ENCODE measurements at places on chromosomes 2 and 18.

DNA sequence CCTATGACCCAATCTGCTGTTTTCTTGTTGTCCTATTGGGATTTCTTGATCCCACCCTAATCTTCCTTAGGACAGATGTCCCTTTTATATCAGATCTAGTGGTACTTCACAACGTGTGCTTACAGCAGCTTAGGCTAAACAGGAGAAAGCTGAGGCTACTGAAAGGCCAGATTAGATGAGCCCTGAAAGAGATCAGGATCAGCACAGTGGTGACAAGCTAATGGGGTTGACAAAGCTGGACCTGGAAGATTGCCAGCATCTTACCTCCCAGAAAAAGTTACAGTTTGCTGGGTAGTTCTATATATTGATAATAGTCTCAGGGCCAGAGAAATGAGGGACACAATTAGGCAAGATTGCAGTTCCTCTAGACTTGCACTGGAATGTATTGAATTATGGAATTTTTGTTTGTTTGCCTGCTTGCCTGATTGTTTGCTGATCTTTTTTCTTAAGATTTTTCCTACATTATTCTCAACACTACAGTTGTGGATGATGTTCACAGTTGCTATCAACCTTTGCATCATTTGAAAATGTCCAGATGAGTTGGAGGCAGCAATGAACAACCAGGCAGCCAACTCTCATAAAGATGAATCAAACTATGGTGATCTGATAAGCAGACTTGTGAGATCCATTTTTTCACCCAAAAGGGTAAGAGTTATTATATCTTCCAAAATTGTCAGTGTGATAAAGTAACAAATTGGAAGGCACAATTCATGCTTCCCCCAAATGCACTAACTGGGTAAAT is 49.1 kb upstream of the PIK3C3 start:
- peak; percentile 1 for DNase-seq

GRCh38 chr2:54878182-54878581 is 154.7 kb downstream of the EML6 start:
- no peak for DNase-seq

DNA sequence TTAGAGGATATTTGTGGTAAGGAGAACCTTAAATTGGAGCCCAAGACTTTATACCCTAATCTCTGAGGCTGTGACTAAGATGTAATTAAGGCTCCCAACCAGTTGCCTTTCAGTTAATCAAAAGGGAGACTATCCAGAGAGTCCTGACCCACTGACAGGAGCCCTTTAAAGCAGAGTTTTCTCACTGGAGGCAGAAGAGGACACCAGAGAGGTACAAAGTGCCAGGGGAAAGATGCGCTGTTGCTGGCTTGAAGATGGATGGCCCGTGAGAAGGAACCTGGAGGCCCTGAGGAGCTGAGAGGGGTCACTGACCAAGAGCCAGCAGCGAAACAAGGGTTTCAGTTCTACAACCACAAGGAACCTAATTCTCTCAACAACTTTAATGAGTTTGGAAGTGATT is 137.3 kb downstream of the TMEM131 start:
- DNase-seq, result no peak

- DNase-seq, result no peak
These were observed 315.0 kb upstream of the SMIM21 start for GRCh38 chr18:75742516-75742915.

DNA sequence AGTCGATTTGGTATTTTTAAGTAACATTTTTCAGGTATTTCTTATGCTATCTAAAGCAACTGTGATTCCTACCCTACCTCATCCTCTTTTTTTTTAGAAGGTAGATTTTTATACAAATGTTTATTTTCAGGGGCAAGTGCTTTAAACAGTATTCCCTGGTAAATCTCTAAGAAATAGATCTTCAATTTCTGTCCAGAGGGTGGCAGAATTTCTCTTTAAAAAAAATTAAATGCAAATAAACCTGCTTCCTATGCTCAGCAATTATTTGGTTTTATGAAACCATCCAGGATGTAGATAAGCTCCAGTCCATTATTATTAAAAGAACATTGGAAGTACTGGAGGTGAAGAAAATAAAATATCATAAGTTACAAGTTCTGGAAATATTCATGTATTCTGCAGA is 191.9 kb downstream of the MYO3B start:
- DNase-seq, result peak; percentile 34

DNA sequence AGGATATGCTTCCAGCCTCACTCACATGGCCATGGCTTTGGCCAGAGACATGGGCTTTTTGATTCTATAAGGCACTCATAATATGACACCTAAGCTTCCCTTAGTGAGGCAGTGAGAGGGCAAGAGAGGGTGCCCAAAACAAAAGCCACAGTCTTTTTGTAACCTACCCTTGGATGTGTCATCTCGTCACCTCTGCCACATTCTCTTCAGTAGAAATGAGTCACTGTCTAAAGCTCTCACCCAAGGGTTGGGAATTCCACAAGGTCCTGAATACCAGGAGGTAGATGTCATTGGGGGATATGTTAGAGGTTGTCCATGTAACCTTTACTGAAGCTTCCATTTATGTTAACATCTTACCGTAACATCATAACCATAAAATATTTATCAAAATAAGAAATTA is 108.4 kb downstream of the ALMS1 start:
- DNase-seq, result no peak

GRCh38 chr2:190763901-190764514 is 115.1 kb downstream of the NAB1 start:
- DNase-seq, result peak; percentile 46

DNA sequence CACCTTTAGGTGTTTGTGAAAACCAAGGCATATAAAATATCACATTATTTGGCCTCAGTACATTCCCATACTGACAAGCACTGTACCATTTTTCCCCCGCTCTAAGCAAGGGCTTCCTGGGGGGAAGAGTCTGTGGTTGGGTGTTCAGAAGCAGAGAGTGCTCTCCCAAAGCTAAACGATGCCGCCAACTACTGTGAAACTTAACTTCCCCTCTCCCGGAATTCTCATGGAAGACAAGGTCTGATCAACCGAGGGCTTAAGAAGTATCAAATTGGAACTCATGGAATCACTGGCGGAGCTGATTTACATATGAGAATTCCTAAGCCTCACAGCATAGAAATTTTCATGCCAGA is 433 bp upstream of the MFF start:
- DNase-seq, result no peak

- no peak for DNase-seq
These were observed 567.6 kb downstream of the KCNJ3 start for GRCh38 chr2:155266109-155266508.

GRCh38 chr2:238060542-238061314 is at the start of gene SCLY:
Gene SCLY (plus strand): TSS chr2:238061001. CDS start chr2:238061055, 54 bp downstream.
- DNase-seq, result peak; percentile 96

DNA sequence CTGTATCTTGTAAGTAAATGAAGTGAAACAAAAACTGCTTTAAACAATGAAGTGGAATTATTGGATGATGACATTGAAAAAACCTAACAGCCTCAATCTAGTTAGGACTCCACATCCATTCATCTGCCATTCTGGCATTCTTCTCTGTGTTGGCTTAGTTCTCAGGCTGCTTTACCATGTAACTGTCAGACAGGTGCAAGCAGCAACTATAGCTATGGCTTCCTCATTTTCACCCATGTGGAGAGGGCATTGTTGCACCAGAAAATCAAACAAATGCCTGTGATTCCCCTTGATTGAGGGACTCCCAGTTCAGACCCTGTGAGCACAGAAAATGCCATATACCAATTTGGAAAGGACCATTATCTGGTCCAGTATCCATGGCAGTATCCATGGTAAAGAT is 129.5 kb upstream of the NYAP2 start:
- DNase-seq, result no peak

DNA sequence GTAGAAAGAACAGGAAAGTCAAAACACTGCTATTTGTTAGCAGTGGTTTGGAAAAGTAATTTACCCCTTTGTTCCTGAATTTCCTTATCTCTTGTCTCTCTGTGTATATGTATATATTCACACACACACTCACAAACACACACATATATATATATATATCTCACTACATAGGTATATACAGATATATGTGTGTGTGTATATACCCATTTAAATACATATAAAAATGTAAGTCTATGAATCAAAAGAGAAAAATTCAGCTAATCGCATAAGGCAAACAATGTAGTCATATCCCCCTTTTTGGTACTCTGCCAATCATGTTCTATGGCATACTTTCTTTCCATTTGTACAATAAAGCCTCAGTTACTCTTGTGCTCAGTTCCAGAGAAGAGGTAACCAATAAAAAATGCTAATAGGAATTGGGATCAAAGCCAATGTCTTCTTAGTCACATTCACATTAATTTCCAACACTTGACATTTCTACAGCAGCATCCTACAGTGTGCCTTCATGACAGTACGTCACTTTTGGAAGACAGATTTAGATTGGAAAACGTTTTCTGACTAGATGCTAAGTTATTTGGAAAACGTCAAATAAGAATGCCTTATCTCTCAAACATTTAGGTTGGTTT is 94.6 kb downstream of the MC4R start:
- no peak for DNase-seq

GRCh38 chr2:109214651-109215371 is 85.8 kb downstream of the SH3RF3 start:
- DNase-seq, result peak; percentile 9

DNA sequence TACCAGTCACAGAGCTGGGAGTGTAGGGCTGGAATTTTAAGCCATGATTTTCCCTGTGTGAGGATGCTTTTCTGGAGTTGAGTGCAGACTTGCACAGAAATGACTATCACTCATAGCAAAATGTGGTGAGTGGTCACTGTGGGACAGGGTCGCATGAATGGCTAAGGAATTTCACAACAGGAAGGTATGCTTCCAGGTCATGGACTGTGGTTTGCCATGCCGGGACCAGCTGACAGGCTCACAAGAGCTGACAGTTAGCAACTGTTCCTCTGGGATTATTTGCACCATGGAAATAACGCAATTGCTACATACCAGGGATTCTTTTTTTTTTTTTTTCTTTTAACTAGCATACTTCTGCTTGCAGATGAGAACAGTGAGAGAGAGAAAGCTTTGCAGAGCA is 3.8 kb upstream of the UXS1 start:
- no peak for DNase-seq

- DNase-seq, result no peak
These were observed 10.6 kb downstream of the DNAJB2 start for GRCh38 chr2:219289537-219290361.

DNA sequence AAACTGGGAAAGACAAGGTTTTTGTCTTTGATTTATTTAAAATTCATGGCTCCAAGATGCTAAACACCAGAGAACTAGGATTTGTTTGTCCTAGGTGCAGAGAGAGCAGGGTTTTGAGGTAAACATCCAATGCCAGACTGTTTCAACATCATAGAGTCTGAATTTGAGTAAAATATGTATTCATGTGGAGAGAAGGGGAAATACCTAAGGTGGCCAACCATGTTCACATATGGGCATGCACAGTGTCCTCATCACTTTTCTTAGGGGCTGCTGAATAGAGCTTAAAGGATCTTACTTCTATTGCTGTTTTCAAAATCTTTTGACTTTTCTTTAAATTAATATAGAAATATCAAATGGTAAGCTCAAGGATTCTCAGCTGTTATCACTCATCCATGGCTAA is 287.0 kb upstream of the CCDC68 start:
- peak; percentile 36 for DNase-seq

DNA sequence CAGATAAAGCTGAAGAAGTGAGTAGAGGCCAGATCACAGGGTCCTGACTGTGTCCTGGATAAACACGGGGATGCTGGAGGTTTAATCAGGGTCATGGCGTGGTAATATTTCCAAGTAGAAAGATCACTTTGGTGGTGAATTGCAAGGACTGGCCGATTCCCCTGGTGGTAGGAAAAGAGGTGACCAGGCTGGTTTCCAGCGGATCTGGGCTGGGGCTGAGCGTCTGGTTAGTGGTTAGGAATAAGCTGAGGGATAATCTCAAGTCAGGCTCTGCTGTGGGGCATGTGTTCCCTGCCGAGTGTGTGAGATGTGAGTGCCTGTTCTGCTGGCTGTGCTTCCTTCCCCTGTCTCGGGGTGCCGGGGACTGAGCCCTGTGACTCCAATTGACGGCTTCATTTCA is 484.0 kb downstream of the TSN start:
- DNase-seq, result no peak

- no peak for DNase-seq
These were observed 136.2 kb upstream of the ALPP start for GRCh38 chr2:232242316-232242715.

- DNase-seq, result no peak
These were observed 1128.2 kb downstream of the BCL11A start for GRCh38 chr2:59425247-59425646.

DNA sequence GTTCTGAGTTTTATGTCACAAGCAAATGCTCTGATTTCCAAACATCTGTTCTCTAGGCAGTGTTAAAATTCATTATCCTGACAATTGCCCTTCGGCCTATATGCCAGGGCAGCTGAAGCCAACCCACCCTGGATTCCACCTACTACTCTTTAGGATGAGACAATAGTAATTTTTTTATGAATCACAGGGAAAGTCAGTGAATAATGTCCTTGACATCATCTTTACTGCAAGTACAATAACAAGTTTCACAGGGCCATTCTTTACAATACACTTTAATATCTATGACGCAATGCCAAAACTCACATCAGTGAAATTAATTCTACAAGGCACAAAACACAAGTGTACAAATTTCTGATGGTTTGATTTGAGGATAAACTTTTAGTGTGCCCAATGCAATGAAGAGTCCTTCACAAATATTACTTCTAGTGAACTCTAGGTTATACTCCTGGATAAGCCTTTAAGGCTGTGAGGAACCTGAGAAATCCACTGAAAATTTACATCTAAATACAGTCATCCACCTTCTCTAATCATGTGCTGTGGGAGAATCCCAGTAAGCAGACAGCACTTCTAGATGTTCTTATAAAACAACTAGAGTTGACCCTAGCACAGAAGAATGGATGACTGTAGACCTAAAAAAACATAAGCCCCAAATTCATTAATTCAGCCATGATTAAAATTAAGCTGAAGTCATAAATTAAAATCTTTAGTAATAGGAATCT is 77.3 kb upstream of the CTLA4 start:
- no peak for DNase-seq

DNA sequence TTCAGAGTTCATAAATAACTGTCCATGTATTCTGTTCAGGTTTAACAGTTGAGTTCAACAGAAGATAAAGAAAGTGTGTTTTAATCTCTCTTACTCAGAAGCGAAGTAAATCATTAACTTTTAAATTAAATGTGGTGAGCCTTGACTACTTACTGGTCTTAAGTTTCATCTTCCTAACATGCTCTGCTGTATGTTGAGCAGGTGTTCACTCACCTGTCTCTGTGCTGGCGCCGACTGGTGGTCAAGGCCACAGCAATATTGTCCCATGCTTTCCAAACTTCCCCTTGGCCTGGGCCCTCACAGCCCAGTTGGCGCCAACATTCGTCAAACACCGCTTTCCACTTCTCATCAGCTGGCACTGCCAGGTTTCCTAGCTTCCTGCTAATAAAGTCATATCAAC is 17.0 kb upstream of the MPP4 start:
- no peak for DNase-seq

GRCh38 chr2:233991196-233991595 is 59.3 kb upstream of the SPP2 start:
- DNase-seq, result no peak

- peak; percentile 55 for DNase-seq
These were observed 10.4 kb upstream of the ZNF512 start for GRCh38 chr2:27572439-27572838.

GRCh38 chr2:118750959-118751565 is 96.4 kb downstream of the EN1 start:
- no peak for DNase-seq

- no peak for DNase-seq
These were observed 1.6 kb downstream of the SLC66A2 start for GRCh38 chr18:79949697-79950487.

GRCh38 chr2:159153463-159153862 is 133.0 kb downstream of the WDSUB1 start:
- no peak for DNase-seq

GRCh38 chr2:74524955-74525716 is 895 bp downstream of the DQX1 start:
- no peak for DNase-seq

GRCh38 chr2:49210191-49210590 is 55.9 kb upstream of the FSHR start:
- no peak for DNase-seq
